ENCODE measurements at places on chromosomes 12 and 14.

- DNase-seq: no peak
Measured at GRCh38 chr14:51185754-51186153, 54.3 kb upstream of the TMX1 start.

DNA sequence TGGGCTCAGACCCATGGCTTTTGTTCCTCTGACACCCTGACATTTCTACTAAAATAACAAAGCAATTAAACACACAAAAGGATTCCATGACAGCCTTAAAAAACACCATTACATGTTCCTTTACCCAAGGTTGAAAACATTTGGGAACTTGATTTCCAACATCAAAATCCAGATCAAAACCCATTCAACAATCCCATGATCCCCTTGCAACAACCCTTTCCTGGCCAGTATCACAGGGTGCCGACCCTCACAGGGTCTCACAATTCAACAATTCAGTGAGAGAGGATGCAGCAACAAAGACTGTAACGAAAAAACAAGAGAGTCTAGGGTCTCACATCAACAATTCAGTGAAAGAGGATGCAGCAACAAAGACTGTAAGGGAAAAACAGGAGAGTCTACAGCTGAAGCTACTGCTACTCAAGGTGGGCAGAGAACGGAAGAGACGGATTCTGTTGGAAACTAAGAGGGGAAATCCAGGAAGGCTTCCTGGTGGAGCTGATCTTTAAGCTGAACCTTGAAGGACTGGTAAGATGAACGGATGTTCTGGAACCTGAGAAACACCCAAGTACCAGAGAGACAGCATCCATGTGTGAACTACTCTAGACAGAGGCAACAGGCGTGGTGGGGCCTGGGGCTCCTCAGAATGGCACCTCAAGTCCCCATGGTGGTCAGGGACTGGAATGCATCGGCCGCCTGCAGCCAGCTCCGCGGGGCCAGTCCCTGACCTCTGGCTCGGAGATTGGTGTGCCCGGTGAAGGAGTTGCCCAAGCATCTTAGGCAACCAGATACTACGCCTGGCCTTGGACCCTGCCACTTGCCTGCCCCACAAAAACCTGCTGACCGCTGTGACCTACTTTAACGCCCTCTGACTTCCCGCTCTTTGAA is 22.7 kb upstream of the ZFP36L1 start:
- no peak for DNase-seq

DNA sequence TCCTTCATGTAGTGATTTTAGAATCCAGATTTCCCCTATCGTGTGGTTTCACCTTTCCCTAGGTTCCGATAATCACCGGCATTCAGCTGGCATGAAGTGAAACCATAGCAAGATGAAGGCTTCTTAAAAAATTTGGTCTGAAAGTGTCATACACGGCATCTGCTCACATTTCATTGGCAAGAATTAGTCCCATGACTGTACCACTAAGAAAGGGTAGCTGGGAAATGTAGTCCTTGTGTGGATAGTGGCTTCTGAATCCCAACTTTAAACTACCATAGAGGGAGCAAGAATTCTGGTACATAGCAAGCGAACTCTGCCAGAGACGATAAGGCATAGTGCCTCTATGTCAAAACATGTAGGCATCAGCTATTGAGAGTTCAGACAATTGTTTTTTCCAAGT is 360.1 kb upstream of the TBX3 start:
- no peak for DNase-seq

DNA sequence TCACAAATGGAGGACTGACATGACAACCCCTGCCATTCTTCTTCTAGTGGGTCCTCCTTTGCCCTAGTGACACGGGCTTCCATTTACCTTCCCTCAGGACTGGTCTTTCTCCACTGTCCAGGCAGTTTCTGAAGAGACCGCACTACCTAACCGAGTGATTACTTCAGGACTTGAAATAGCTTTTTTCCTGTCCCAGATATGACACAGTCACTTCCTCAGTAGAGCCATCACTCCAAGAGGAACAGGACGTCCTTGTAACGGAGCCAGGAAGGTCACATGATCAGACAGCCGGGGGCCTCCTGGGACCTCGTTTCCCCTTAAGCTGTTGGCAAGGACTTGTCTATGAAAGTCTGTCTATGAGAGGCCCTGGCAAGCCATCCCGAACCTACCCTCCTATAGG is 62.3 kb downstream of the FOS start:
- DNase-seq: no peak

DNA sequence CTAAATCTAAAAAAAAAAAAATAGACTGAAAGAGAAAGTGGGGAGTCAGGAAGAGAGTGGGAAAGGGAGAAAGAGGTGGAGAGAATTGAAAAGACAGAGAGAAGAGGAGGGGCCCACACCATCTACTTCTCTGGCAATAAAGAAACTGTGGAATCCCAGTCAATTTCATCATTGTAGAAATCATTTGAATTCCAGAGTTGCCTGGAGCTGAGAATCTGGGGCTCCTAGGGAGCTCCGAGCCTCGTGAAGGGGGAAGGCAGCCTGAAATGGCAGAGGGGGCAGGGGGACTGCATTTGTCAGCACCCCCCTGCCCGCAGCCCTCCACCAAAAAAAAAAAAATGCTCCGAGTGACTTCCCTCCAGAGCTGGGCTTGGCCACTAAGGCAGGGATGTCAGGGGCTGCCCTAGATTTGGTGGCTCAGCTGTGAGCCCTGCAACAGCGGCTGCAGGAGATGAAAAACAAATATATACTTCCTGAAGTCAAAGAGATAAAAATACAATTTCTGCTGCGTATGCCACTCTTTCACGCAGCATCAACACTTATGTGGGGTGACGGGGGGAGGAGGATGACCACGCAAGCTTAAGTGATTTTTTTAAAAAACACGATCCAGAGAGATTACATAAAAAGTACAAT is 80.5 kb downstream of the BCL11B start:
- DNase-seq: no peak
